Neural crest cell (in vitro differentiated cells): ENCODE measurements at places on chromosomes 6 and 20. TPM values are rescaled to one million over a fixed set of nuclear protein-coding genes. Genes with fewer than 3 reads are reported as not detected.

DNA sequence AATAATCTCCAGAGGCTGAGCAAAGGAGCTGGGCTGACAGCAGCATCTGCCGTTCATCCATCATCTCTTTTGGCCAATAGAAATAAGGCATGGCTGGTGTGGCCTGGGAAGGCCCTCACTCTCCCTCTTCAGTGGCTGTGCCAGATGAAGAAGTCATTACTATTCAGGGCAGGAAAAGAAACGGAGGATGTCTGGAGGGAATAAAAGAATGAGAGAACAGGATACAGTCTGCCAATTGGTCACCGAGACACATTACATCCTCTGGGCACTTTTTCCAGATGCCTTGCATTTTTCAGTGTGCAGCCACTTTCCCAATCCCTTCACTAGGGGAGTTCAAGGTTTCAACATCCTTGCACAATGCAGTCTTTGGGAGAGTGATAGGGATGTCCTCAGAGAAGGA lies 32.2 kb upstream of the VGLL2 start:
- no peak for DNase-seq
- H3K27me3 ChIP-seq = no peaks in the 10 kb centered on the region
- H3K36me3 ChIP-seq = peaks cover 3% of the 10 kb centered on the region
- H3K27ac ChIP-seq = no peak overlapping the region
- H3K4me1 ChIP-seq = no peaks in the 10 kb centered on the region

GRCh38 chr20:22515264-22515663 lies 69.1 kb downstream of the FOXA2 start:
- H3K4me1 ChIP-seq = peaks cover 4% of the 10 kb centered on the region
- H3K36me3 ChIP-seq = no peaks in the 10 kb centered on the region
- no peak overlapping the region for H3K4me3 ChIP-seq
- DNase-seq = no peak

GRCh38 chr6:144286503-144287393 lies 1.6 kb downstream of the UTRN start:
- DNase-seq = peak; percentile 48
- no peaks in the 10 kb centered on the region for H3K36me3 ChIP-seq
- H3K4me3 ChIP-seq = peak overlapping the region; percentile 99
- H3K4me1 ChIP-seq = peaks cover 23% of the 10 kb centered on the region
- no peaks in the 10 kb centered on the region for H3K27me3 ChIP-seq
- peak overlapping the region; percentile 81 for H3K27ac ChIP-seq

GRCh38 chr6:22904431-22904830 lies 335.1 kb downstream of the HDGFL1 start:
- H3K4me3 ChIP-seq = no peak overlapping the region
- H3K27ac ChIP-seq = no peak overlapping the region
- H3K4me1 ChIP-seq = peaks cover 44% of the 10 kb centered on the region
- no peaks in the 10 kb centered on the region for H3K27me3 ChIP-seq
- no peak for DNase-seq

GRCh38 chr6:134026597-134026996 lies 25.8 kb downstream of the SLC2A12 start:
- H3K36me3 ChIP-seq = no peaks in the 10 kb centered on the region
- H3K4me1 ChIP-seq = no peaks in the 10 kb centered on the region
- H3K4me3 ChIP-seq = no peak overlapping the region
- DNase-seq = no peak

DNA sequence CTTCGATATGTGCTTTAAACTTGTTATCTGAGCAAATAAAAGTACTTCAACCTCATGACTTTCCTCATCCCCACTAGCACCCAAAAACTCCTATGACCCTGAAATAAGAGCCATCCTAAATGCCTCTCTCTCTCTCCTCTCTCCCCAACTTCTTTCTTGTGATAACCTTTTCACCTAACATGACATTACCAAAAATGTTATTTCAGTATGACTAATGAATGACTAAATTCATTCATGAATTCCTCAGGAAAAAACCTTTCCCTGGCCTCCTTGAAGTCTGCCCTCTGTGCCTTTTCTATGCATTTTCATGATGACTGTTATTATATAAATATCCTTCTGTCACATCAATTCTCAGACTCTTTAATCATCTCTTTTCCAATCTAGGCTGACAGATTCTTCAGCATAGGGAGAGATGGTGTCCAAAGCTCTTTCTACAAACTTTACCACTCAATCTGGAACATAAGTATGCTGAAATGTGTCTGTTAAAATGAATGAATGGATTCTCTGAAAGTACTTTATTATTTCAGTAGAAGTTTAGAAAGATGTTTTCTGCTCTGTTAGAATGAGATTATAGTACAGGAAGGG lies 114.3 kb upstream of the GGTLC1 start:
- no peak overlapping the region for H3K4me3 ChIP-seq
- no peaks in the 10 kb centered on the region for H3K36me3 ChIP-seq
- no peak overlapping the region for H3K27ac ChIP-seq
- peaks cover 15% of the 10 kb centered on the region for H3K27me3 ChIP-seq
- DNase-seq = no peak
- H3K4me1 ChIP-seq = peaks cover 5% of the 10 kb centered on the region

GRCh38 chr6:149320796-149321195 lies 3.3 kb downstream of the TAB2 start:
- peaks cover 52% of the 10 kb centered on the region for H3K4me1 ChIP-seq
- H3K36me3 ChIP-seq = no peaks in the 10 kb centered on the region

GRCh38 chr6:119517428-119517827 lies 167.9 kb upstream of the MAN1A1 start:
- no peak overlapping the region for H3K27ac ChIP-seq
- no peak overlapping the region for H3K4me3 ChIP-seq
- DNase-seq = no peak
- H3K4me1 ChIP-seq = no peaks in the 10 kb centered on the region
- H3K27me3 ChIP-seq = no peaks in the 10 kb centered on the region

DNA sequence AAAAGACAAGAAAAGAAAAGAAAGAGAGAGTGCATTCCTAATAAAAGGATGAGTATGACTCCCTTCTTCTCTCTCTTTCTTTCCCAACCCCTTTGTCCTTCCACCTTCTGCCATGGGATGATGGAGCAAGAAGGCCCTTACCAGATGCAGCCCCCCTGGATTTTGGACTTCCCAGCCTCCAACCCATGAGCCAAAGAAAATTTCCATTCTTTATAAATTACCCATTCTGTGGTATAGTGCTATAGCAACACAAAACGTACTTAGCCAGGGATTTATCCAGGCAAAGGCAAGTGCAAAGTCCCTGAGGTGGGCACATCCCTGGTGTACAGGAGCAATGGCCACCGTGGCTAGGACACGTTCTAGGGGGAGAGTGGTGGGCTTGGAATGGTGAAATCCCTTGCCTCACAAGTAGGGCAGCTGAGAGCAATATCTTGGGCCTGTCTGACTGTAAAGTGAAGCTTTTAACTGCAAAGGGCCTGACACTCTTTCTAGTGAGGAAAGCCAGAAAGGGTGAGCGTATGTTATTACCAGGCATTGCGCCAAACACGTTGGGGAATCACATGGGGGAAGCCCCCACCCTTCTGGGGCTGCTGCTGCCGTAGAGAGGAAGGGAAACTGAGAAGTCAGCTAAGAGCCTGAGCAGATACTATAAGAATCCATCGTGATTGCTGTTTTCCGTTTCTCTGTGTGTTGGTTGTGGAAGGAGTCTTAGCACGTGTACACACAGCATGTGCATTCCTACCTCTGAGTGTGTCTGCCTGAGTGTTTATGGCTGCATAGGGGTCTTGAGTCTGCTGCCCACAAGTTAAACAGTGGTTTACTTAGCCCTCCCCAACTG lies 50.7 kb upstream of the SIRPA start:
- no peaks in the 10 kb centered on the region for H3K36me3 ChIP-seq
- no peak overlapping the region for H3K27ac ChIP-seq
- no peak overlapping the region for H3K4me3 ChIP-seq
- no peaks in the 10 kb centered on the region for H3K4me1 ChIP-seq
- H3K27me3 ChIP-seq = peaks cover 7% of the 10 kb centered on the region

- no peaks in the 10 kb centered on the region for H3K36me3 ChIP-seq
- no peak for DNase-seq
- H3K4me3 ChIP-seq = no peak overlapping the region
- peaks cover 37% of the 10 kb centered on the region for H3K4me1 ChIP-seq
These were observed 1.1 kb downstream of the SPTLC3 start for GRCh38 chr20:13009682-13010406.

DNA sequence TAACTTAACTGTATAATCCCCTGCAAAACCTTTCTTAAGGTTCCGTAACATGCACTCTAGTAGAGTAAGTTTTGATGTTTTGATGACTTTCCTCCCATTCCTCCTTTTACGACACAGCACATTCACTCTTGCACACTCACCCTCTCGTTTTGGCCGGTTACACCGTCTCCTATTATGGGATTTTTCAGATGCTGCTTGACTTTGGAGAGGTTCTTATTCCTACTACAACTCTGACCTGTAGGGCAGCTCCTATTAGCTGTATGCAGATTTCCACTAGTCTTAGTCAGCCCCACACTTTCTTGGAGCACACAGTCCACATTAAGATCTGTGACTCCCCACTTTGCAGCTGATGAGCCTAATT lies 223.7 kb upstream of the SYNCRIP start:
- H3K27me3 ChIP-seq = no peaks in the 10 kb centered on the region
- no peak overlapping the region for H3K4me3 ChIP-seq
- no peaks in the 10 kb centered on the region for H3K36me3 ChIP-seq
- no peak for DNase-seq

- H3K4me3 ChIP-seq = no peak overlapping the region
- no peaks in the 10 kb centered on the region for H3K27me3 ChIP-seq
- H3K4me1 ChIP-seq = peaks cover 14% of the 10 kb centered on the region
- H3K36me3 ChIP-seq = no peaks in the 10 kb centered on the region
- no peak overlapping the region for H3K27ac ChIP-seq
These were observed 147.9 kb downstream of the CDC5L start for GRCh38 chr6:44535446-44535845.

- H3K4me3 ChIP-seq = no peak overlapping the region
- no peaks in the 10 kb centered on the region for H3K36me3 ChIP-seq
- DNase-seq = no peak
- no peaks in the 10 kb centered on the region for H3K4me1 ChIP-seq
- H3K27ac ChIP-seq = peak overlapping the region; percentile 43
- H3K27me3 ChIP-seq = no peaks in the 10 kb centered on the region
These were observed 329.3 kb upstream of the FLRT3 start for GRCh38 chr20:14666696-14667095.

- peaks cover 4% of the 10 kb centered on the region for H3K4me1 ChIP-seq
- H3K4me3 ChIP-seq = no peak overlapping the region
- no peak for DNase-seq
- H3K27ac ChIP-seq = no peak overlapping the region
These were observed 78.9 kb upstream of the KCNK16 start for GRCh38 chr6:39401376-39401775.

DNA sequence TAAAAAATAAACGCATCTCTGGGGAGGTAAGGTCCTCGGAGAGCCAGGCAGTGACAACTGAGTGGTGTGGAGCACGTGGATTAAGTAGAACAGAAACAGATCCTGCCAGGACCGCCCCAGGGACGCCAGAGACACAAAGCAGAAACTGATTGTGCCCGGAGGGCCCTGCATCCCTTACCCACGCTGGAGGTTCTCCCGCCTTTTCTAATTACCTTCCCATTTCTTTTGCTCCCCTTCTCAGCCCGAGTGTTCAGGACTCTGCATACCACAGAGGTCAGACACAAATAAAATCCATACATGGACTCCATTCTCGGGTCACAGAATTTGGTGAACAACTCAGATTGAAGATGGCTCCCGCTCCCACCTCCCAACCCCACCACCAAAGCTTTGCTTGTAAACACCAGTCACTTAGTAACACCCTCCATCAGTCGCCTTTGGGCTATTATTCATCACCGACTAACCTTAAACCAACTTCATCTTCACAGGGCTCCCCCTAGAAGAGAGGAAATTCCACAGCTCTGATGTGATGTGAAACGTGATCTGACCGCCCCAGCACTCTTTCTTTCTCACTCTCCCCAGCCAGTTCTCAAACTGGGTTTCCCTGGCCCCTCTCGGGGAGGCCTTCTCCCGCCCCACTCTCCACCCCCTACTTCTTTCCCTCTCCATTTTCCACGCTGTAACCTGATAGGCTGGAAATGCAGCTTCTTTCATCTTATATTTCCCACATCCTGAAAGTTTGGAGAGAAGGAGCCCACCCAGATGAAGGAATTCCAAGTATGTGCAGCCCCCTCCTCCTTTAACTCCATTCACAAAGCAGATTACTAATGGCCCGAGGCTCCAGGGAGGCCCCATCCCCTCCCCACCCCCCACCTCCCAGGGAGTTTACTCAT lies 32.5 kb upstream of the PIM1 start:
- no peaks in the 10 kb centered on the region for H3K36me3 ChIP-seq
- peak; percentile 20 for DNase-seq
- H3K27me3 ChIP-seq = no peaks in the 10 kb centered on the region
- peak overlapping the region; percentile 98 for H3K27ac ChIP-seq

DNA sequence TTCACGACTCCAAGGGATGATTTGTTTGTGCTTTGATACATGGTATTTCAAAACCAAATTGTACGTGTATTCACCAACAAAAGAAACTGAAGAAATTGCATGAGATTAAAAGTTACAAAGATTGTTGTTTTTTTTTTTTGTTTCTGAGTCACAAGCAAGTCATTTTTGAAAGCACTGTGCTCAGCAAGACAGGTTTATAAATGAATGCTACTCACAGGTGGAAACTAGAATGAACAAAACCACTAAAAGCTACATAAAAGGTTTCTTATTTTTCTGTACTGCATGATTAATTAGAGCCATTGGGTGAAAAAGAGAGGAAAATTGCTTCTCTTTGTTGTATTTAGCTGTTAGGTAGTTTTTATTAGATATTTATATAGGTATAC lies 90.2 kb upstream of the RIPOR2 start:
- H3K27me3 ChIP-seq = no peaks in the 10 kb centered on the region
- no peak overlapping the region for H3K4me3 ChIP-seq
- no peak for DNase-seq
- H3K27ac ChIP-seq = no peak overlapping the region

Gene CRISP2
- not detected in 2 replicates for total RNA-seq

Gene ELOVL2
- 12.8 and 13.8 TPM in 2 replicates for total RNA-seq

Gene COL20A1
- 8.9 and 10.2 TPM in 2 replicates for total RNA-seq

Gene JPH2
- total RNA-seq = 0.07 TPM in 1 of 2 replicates, not detected in the other

Gene LBP
- total RNA-seq = not detected in 2 replicates

Gene TAP1
- total RNA-seq = 2.7 and 2.8 TPM in 2 replicates

Gene LIME1
- 16.5 and 17.6 TPM in 2 replicates for total RNA-seq

Gene GABRR1
- total RNA-seq = 0.12 TPM in 1 of 2 replicates, not detected in the other
